DND-41 (cell line): ENCODE measurements at places on chromosomes 2 and 18.

GRCh38 chr2:13968811-13969210 is 663.7 kb upstream of the LRATD1 start:
- no peaks in the 10 kb centered on the region for H3K27me3 ChIP-seq
- no peaks in the 10 kb centered on the region for H3K36me3 ChIP-seq
- no peaks in the 10 kb centered on the region for H3K4me1 ChIP-seq
- H3K4me3 ChIP-seq: no peak overlapping the region
- DNase-seq: no peak

DNA sequence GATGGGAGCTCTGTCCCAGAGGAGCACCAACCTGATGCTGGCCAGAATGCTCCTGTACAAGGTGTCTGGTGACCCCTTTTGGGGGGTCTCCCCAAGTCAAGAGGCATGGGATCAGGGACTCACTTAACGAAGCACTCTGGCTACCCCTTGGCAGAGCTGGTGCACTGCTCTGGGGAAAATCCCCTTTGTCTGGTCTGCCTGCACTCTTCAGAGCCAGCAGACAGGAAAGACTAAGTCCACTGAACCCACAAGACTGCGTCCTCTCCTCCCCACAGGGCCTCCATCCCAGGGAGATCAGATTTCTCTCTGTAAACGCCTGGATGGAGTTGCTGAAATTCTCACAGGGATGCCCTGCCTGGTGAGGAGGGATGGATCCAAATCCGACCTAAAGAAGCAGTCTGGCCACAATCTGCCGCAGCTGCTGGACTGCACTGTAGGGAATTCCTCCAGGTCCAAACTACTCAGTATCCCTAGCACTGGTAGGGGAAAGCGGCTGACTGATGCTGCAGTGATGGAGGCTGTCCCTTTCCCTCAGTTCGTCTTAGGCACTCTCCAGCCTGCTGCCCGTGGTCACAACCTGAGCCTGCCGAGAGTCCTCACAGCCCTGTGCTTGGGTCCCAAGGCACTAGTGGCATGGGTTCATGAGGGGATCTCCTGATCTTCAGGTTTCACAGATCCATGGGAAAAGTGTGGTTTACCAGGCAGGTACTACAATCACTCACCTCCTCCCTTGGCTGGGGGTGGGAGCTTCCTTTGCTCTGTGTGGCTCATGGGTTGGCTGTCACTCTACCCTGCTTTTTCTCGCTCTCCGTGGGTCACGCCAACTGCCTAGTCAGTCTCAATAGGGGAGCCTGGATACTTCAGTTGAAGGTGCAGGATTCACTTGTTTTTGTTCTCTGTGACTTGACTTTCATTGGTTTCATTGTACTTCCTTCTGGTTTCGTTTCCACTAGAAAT is 98.6 kb downstream of the SLC4A10 start:
- no peaks in the 10 kb centered on the region for H3K27me3 ChIP-seq
- no peak for DNase-seq
- no peak overlapping the region for H3K27ac ChIP-seq
- H3K4me1 ChIP-seq: no peaks in the 10 kb centered on the region

DNA sequence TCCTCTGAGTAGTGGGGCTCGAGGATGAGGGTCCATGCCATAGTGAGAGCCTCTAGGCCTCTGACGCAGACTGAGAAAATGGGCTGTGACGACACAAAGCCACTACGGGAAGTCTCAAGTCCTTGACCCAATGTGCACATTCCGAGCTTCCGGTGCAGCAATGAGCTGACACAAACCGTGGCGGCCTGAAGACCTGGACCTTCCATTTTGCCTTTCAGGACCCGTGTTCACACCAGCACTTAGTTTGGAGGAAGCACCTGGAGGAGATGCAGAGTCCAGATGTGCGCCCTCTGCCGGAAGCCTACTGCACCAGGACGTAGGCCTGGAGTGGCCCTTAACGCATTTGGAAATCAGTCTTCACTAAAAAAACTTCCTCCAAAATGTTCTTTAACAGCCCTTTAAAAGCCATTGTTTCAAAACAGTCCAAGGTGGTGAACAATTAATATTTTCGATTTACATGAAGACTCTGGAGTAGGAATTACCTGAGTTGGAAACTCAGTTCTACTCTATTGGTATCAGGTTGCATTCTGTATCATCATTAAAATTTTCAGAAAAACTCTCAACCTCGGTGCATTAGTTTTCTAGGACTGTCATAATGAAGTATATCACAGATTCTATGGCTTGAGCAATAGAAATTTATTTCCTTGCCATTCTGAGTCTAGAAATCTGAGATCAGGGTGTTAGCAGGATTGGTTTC is 33.9 kb downstream of the BMP10 start:
- peaks cover 26% of the 10 kb centered on the region for H3K4me1 ChIP-seq
- no peak for DNase-seq
- no peaks in the 10 kb centered on the region for H3K36me3 ChIP-seq
- H3K27me3 ChIP-seq: no peaks in the 10 kb centered on the region
- H3K4me3 ChIP-seq: no peak overlapping the region
- H3K27ac ChIP-seq: peak overlapping the region; percentile 23; the same call in 1 of the 2 replicates

DNA sequence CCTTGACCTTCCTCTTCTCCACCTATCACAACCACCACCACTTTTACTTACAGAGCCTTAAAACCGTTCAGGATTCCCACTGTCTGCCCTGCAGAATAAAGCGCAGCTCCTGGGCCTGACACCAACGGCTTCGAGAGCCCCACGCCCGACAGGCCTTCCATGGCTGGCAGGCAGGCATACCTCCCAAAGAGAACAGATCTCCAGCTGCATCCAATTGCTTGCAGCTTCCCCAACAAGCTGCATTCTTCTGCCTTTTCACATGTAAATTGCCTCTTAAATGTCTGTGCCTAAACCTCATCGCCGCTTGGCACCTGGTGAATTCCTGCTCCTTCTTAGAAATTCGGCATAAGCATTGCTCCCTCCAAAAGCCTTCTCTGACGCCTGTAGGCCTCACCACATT is 31.5 kb upstream of the FAM124B start:
- no peaks in the 10 kb centered on the region for H3K27me3 ChIP-seq
- no peak overlapping the region for H3K4me3 ChIP-seq
- H3K36me3 ChIP-seq: no peaks in the 10 kb centered on the region
- no peak for DNase-seq

DNA sequence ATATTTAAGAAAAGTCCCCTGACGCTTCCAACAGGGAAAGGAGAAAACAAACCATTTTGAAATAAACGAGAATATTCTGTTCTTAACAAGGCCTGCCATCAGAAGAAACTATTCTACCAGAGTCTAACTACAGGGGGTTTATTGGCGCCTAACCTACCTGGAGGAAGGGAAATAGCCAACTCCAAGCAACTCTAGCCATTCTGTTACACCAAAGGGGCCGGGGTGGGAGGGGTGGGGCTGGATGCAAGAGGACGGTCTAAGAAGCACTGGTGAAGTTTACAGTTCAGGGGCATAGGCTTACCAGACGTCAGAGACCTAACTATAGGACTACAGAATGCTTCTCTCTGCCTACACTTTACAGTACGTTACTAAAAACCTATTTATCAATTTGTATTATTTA is 60.5 kb upstream of the GALNT5 start:
- no peak for DNase-seq
- H3K27me3 ChIP-seq: no peaks in the 10 kb centered on the region
- peaks cover 25% of the 10 kb centered on the region for H3K4me1 ChIP-seq
- no peak overlapping the region for H3K27ac ChIP-seq
